ENCODE measurements at places on chromosomes 16 and 17.

- no peak for DNase-seq
These were observed 2.6 kb downstream of the MFSD11 start for GRCh38 chr17:76740329-76741118.

DNA sequence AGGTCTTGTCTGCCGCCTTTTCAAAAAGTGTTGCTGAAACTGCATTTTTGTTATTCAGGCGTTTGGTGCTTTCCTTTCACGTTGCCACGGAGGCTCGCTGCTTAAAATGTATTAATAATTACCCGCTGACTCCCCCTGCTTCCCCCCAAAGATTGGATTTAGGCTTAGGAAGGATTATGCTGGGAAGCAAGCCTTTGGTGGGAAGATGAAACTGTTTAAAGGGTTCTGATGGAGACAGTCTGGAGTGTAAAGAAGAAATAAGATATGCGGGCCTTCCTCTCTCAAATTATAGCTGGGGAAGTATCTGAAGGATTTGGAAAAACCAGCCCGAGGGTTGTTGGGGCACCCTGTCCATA lies 1.1 kb downstream of the KSR1 start:
- DNase-seq: no peak

- DNase-seq: no peak
These were observed 2.9 kb upstream of the BCL6B start for GRCh38 chr17:7019839-7020519.

GRCh38 chr17:38703742-38704605 lies 1.1 kb upstream of the MLLT6 start:
- DNase-seq: peak; percentile 25

DNA sequence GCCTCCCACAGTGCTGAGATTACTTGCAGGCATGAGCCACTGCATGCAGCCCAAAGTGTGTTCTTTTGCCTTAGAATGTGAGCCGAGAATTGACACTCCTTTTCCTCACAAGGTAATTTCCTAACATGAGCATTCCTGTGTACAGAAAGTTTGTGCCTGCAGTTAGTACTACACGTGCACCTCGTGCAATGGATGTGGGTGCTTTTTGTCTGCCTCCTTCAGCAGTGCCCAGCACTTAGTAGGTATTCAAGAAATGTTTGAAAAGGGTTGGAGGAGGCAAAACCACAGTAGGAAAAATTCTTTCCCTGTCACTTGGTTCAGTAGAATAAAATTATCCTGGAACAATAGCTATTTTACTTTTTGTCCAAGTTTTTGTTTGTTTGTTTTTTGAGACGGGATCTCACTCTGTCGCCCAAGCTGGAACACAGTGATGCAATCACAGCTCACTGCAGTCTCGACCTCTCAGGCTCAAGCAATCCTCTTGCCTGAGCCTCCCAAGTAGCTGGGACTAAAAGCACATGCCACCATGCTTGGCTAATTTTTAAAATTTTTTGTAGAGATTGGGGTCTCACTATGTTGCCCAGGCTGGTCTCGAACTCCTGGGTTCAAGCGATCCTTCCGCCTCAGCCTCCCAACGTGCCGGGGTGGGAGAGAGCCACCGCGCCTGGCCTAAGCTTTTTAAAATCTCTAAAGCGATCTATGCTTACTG lies 2.4 kb downstream of the NDE1 start:
- no peak for DNase-seq

DNA sequence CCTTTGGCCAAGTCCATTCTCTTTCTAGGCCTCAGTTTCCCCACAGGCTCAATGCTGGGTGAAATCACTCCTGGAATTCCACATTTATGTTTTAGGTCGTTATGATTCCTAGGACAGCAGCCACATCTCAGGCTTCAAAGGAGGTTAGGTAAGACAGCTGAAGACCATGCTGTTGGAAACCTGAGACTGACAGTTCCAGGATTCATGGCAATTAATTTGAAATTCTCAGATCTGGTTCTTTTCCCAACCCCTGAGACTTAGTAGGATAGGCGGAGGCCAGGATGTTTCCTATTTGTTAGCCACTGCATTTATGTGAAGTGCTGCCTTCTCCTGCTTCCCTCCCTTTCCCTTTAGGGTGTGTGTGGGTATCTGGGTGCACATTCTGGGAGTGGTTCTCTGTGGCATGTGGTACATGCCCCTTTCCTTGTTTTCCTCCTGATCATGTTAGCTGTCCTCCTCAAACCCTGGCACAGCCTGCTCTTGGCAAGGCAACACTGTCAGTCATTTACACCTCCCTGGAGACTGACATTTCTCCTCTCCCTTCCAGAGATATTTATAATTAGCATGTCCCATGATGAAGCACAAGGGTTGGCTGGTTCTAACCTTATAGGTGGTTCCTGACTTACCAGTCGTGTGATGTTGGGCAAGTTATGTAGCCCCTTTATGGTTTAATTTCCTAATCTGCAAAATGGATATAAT lies 91.4 kb upstream of the SALL1 start:
- DNase-seq: no peak

GRCh38 chr17:50045154-50045553 lies 10.8 kb upstream of the ITGA3 start:
- no peak for DNase-seq

DNA sequence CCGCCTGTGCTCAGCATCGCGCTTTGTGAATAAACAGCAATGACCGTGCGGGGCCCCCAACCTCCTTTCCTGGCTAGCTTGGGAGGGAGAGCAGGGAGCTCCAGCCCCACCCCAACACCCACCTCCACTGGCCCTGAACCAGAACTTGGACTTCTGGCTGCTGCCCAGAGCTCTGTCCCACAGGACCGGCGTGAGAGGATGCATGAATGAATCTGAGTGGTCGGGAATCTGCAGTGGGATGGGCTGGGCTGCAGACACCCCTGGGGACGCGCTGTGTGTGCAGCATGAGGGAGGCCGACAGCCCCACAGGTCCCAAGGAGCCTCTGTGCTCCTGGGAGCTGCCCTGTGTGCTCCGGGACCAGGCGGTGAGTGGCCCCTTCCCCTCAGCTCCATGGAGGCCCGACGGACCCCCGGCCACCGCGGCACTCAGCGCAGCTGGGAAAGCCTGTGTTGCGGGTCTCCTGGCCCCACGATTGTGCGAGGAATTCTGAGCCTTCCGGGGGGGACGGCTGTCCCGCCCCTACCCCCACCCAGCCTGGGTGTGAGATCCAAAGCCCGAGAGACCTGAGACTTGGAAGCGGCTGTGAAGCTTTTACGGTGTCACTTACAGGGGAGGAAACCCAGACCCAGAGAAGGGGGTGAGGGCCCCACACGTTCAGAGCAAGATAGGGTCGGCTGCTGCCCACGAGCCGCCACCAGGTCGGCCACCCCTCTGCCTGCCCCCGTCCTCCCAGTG lies 5.4 kb downstream of the PIEZO1 start:
- DNase-seq: no peak

DNA sequence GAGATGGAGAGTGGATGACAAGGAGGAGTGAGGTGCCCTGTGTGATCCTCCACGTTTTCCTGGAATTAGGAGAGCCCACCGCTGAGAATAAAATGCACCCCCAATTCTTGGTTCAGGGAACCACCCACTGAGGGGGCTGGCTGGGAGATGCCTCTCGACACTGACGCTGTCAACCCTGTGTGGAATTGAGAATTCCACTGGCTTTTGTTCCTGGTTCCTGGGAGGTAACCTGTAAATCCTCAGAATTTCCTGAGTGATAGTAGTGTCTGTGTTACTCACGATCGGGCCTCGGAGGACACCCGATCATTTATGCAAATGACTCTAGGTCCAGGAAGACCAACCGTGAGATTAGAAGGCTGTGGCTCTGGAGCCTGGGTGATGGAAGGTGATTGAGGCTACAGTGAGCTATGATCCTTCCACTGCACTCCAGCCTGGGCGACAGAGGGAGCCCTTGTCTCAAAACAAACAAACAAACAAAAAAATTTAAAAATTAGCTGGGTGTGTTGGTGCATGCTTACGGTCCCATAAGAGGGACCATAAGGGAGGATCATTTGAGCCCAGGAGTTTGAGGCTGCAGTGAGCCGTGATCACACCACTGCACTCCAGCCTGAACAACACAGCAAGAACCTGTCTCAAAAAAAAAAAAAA lies 11.7 kb upstream of the PRPSAP1 start:
- no peak for DNase-seq

DNA sequence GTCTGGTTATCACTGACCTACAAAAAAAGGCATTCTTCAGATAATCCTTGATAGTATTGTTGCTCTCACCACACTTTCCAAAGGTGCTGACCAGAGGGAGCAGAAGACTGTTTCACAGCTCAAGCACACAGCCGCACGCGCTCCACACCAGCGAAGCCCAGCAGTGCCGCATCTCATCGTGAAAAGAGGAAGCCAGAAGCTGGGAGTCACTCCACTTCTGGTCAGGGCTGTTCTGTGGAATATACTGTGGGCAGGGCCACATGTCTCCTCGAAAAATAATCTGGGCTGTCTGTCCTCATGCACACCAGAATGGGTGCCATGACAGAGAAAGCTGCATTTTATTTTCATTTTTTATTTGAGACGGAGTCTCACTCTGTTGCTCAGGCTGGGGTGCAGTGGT lies 7.3 kb upstream of the PRSS36 start:
- no peak for DNase-seq

- no peak for DNase-seq
These were observed 36.5 kb upstream of the DHRS7B start for GRCh38 chr17:21089933-21090901.

DNA sequence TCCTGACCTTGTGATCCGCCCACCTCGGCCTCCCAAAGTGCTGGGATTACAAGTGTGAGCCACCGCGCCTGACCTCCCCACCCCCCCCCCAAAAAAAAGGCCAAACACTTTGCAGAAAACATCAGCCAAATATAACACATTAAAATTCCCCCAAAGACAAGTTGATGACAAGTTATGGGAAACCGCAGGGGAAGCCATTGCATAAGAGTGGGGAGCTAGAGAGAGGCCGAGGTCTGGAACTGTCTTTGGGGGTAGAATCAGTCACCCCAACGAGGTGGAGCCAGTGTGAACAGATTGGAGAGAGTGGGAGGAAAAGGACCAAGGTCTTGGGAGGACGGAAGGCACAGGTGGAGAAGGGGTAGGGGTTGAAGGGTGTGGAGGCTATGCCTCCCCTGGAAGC lies 2.8 kb downstream of the DRC3 start:
- DNase-seq: no peak

GRCh38 chr16:66478733-66479511 lies 51.8 kb downstream of the BEAN1 start:
- peak; percentile 44 for DNase-seq

GRCh38 chr17:59848778-59849177 lies 44.0 kb downstream of the TUBD1 start:
- no peak for DNase-seq

GRCh38 chr17:40550608-40551007 lies 14.7 kb downstream of the CCR7 start:
- no peak for DNase-seq

DNA sequence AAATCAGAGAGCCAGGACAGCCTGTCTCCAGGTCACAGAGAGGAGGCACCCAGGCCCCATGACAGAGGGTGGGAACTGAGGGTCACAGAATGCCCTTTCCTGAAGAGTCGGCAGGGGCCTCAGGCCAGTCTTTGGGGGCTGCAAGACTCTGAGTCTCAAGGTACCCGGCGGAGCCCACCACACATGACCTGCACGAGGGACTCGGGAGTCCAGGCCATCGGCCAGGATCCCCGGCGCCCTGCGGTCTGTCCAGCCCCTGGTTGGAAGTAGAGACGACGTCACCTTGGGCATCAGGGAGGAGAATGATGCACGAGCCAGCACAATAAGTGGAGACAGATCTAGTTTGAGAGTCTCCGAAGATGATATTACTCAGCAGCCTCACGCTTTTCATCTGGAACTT lies 234.7 kb upstream of the SDK2 start:
- DNase-seq: no peak

- no peak for DNase-seq
These were observed 20.3 kb downstream of the SLC7A6OS start for GRCh38 chr16:68290450-68290849.

GRCh38 chr17:59420901-59421300 lies 89.4 kb downstream of the YPEL2 start:
- DNase-seq: no peak

- DNase-seq: peak; percentile 38
These were observed 1.3 kb upstream of the ACTG1 start for GRCh38 chr17:81513753-81514488.

DNA sequence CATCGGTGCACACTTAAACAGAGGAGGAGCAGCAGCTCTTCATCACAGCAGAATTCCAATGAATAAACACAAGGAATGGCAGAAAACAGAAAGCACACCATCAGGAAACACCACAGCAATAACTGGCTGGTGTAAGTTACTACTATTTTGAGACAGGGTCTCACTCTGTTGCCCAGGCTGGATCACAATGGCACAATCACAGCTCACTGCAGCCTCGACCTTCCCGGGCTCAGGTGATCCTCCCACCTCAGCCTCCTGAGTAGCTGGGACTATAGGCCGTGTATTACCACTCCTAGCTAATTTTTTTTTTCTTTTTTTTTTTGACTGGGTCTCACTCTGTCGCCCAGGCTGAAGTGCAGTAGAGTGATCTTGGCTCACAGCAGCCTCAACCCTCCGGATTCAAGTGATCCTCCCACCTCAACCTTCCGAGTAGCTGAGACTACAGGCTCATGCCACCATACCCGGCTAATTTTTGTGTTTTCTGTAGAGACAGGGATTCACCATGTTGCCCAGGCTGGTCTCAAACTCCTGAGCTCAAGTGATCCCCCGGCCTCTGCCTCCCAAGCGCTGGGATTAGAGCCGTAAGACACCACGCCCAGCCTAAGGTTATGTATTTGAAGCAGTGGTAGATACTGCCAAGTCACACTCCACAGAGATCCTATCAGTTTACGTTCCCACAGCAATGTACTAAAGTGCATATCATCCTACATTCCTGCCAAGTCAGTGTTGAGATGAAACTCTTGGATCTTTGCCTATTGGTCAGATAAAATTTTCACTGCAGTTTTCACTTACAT lies 20.7 kb downstream of the TRAP1 start:
- DNase-seq: no peak

- DNase-seq: peak; percentile 40
These were observed 9.0 kb downstream of the SMIM5 start for GRCh38 chr17:75642182-75642783.

DNA sequence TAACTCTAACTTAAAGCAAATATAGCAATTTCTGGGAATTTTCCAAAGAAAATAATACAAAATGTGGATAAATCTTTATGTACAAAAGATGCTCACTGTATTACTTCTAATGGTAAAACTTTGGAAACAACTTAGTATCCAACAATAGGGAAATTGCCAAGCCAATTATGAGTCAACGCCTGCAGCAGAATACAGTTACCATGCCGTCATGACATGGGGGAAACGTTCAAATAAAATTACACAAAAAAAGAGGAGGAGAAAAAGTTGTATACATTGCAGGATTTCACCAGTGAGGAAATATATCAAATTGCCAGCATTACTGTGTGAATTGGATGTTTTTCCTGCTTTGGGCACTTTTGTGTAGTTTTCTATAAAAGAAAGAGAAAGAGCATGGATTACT lies 469.6 kb downstream of the SOX9 start:
- DNase-seq: peak; percentile 76
